ENCODE measurements at places on chromosomes 2 and 18.
A peak's percentile ranks its signal among the peaks of the same experiment; 100 is the strongest.

- DNase-seq: peak; percentile 38
Measured at GRCh38 chr2:113703386-113704299, 52.8 kb downstream of the SLC35F5 start.

DNA sequence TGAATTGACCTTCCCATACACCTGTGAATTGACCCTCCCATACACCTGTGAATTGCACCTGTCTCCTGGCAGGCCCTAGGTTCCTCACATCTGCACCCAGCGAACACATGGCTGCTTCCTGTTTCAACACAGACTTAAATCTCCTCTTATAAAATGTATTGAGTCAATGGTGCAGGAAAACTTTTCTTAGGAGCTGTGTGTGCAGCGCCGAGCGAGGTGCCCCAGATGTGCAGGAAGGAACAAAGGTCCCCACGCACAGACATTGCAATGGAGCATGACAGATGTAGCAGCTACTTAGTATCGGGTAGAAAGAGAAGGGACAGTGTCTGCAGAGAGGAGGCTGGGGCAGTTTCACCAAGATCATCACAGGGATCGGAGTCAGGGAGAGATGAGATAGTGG, 85.5 kb upstream of the PXDN start:
- DNase-seq: no peak

DNA sequence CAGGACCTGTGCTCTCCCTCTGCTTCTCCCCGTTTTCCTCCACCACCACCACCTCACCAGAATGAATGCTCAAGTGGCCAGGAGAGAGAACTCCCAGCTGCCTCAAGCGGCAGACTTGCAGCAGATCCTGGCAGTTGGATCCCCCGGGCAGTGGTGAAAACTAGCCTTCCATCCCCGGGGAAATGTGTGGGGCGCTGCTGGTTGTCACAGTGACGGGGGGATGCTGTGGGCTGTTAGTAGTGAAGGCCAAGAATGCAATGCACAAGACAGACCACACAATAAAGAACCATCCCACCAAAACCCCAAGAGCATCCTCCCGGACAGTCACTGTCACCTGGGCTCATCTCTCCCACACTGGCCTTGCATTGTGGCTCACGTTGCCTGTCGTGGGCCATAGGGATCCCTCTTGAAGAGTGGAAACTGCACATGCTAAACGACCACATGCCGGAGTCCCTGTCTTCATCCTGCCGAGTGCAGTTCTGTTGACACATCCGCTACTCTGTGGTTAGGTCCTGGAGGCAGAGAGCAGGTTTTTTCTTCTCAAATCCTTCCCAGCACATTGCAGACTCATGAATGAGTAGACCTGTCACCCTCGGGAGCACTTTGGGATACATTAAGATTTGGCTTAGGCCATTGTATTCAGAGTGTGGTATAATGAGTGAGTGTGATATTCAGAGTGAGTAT, 13.5 kb downstream of the SPATA3 start:
- no peak for DNase-seq

GRCh38 chr2:206343816-206344215, 69.4 kb downstream of the ZDBF2 start:
- no peak for DNase-seq

DNA sequence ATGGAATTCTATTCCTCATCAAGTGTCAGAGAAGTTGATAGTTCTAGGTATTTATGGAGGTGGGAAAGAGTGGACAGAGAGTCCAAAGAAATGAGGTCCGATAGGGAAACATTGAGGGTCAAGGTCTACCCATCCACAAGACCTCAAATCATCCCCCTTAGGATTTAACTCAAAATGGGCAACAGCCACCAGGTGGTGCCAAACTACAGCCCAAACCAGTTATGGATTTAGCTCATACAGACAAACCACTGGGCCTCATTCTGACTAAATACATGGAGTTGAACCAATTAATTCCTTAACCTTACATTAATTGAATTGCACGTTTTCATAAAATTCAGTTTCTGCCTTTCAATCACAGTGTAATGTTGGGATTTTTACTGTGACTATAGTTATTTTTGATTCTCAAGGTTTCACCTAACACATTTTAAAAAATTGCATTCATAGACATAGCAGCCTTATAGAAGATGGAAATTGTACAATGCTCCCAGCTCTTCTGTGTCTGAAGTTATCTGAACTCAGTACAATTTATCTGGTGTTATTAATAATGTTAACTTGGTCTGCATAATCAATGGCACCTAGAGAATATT, 98.2 kb upstream of the HNMT start:
- DNase-seq: peak; percentile 59

DNA sequence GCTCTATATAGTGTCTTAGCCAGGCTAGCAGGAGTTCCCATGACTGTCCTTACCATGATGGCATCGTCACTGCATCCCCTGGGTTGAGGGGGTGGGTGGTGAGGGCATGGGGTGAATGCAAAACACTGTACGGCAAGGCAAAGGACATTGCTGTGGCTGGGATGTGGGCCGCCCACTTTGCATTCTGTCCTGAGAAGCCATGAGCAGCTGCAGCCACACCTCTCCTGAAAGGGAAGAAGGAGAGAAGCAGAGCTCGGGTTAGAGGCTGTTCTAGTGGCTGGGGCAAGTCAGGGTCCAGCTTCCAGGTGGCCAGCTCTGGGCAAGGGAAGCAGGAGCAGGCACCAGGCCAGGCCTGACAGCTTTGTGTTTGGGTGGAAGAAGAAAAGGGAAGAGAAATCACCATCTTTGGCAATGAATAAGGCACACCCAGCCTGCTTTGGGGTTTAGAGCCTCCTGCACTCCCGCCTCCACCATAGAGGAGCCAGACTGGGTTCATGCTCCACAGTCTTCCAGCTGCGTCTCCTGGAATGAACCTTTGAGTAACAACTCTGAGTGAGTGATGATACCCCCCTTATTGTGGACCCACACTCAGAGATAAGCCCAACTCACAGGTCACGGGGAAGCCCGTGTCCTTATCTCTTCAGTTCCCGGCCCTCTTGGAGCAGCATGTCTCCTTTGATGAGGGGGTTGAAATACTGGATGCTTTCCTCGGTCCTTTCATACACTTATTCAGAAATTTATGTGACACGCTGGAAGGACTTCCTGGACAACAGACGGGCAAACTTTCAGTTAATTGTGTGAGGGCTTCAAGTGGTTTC, 63.4 kb downstream of the INPP4A start:
- DNase-seq: no peak

- DNase-seq: no peak
Measured at GRCh38 chr2:54572636-54573536, 116.8 kb downstream of the SPTBN1 start.

DNA sequence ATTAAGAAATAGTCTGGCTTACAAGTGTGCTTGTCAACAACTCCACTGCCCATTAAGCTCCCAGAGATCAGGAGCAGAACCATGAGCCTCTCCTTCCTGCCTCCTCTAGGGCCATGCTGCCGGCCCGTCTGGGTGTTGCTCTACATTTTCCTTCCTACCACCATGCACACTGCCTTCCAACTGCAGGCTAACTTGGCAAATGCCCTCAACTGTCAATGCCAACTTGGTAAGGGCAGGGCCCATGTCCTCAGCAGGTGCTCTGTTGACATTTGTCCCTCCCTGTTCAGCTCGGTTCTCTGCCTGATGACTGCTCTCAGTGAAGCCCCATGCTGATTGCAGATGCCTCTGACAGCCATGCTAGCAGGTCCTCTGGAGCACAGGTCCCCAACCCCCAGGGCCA, 345.2 kb downstream of the ALK start:
- DNase-seq: no peak

DNA sequence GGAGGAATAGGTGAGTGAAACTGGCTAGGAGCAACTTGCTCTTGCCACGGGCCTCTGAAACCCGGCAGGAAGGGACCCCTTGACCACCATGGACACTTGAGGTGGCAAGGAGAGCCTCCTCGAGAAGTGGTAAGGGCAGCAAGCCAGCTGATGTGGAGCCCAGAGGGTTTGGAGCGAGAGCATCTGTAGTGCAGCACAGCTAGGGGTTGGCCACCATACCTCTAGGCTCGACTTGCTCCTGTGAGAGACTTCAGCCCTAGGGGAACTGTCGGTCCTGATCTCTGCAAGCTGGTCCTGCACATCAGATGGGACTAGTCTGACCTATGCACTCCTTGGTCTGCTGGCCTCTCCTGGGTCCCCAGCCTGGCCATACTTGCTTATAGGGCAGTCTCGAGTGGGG, 158.4 kb downstream of the CCDC178 start:
- no peak for DNase-seq

GRCh38 chr2:203876328-203876727, 8.8 kb downstream of the CTLA4 start:
- DNase-seq: no peak

GRCh38 chr2:144405982-144406788, 113.7 kb downstream of the ZEB2 start:
- DNase-seq: no peak

DNA sequence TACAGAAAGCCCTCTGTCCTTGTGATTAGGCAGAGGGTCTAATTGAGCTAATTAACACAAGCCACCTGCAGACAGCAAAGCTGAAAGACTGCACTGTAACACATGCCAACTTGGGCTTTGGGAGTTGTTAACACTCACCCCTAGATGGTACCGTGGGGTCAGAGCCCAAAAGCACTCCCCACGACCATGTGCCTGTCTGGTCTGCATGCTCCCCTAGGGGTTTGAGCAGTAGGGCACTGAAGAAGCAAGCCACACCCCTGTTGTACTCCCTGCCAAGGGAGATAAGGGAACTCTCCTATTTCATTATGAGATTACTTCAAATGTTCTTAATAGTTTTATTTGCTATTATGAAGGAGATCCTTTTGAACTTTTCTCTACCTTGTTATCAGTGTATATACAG, 560.1 kb upstream of the FSHR start:
- DNase-seq: no peak

DNA sequence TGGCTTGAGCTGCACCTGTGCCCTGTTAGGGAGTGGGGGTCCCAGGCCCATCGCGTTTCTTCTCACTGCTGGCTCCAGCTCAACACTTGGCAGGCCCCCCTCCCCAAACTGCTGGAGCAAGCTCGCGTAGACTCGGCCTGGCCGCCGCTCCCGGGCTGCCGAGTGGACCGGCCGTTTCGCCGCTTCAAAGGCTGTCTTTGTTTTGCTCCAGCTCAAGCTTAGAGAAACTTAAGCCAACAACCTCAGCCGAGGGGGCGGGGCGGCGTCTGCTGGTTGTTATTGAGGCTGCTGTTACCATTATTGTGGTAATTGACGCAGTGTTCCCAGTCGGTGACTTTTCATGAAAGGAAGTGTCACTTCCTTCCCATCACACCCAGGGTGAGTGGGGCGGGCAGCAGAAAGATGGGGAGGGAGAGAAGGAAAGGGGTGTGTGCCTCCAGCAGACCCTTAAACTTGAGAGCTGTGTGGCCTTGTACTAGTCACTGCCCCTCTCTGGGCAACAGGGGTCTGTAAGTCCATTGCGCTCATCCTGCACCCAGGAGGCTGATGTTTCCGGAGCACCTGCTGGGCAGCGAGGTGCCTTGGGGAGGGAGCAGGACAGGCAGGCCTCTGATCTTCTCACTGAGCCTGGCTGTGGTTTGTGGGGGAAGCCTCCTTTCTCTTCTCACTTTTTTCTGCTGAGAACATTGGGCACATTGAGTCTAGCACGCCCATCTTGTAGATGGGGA, 2.1 kb downstream of the ARID5A start:
- DNase-seq: no peak

- DNase-seq: no peak
Measured at GRCh38 chr18:51279367-51279984, 82.0 kb upstream of the MEX3C start.
